ENCODE measurements at places on chromosomes 3 and 15.

GRCh38 chr15:71551566-71551965 lies 258.8 kb upstream of the NR2E3 start:
- no peak for DNase-seq

- DNase-seq = no peak
Observed at GRCh38 chr15:100107151-100107550, 234.6 kb downstream of the ADAMTS17 start.

GRCh38 chr3:192923731-192924130 lies 6.1 kb upstream of the MB21D2 start:
- DNase-seq = no peak

- DNase-seq = no peak
Observed at GRCh38 chr15:62325597-62325996, 160.5 kb upstream of the C2CD4B start.

- DNase-seq = peak; percentile 75
Observed at GRCh38 chr3:52446631-52447511, 2.0 kb upstream of the SEMA3G start.

- DNase-seq = peak; percentile 98
Observed at GRCh38 chr3:184185461-184186183, 377 bp upstream of the ABCF3 start.

All from stimulated activated effector memory CD8-positive, alpha-beta T cell treated with anti-CD3 and anti-CD28 coated beads, Interleukin-12 subunit alpha, Interleukin-12 subunit beta, amount 100 ng/mL, for 72 hours (primary cell).